ENCODE measurements at places on chromosomes 7 and 10.

GRCh38 chr7:80078159-80078731 lies 56.4 kb upstream of the GNAI1 start:
- peak; percentile 45 for DNase-seq

DNA sequence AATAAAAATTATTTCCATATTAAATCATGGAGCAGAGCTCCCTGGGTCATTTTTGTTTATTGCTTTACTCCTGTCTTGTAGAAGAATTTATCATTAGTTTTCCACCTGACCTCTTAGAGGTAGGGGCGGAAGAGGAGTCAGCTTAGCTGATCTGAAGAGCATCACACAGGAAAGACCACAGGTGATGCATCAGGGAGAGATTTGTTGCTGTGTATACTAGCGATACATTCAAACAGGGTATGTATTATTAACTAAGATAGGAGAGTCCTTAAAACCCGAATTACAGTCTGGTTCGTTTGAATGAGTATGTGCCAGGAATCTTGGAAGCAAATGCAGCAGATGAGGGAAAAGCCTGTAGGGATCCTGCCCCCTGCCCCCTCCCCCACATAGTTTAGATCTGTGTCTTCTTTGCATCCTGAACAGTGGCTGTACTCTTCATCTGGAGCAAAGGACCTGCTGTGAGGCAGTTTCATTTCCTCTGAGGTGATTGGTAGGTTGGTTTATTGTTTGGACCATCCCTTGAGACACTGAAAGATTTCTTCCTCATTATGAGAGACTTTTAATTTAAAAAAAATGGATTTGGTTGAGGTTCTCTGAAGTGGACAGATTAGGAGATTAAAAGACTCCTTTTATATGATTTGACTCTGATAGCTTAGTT lies 177.0 kb downstream of the SND1 start:
- no peak for DNase-seq

- no peak for DNase-seq
These were observed 96.9 kb downstream of the KIAA1217 start for GRCh38 chr10:24305551-24306506.

DNA sequence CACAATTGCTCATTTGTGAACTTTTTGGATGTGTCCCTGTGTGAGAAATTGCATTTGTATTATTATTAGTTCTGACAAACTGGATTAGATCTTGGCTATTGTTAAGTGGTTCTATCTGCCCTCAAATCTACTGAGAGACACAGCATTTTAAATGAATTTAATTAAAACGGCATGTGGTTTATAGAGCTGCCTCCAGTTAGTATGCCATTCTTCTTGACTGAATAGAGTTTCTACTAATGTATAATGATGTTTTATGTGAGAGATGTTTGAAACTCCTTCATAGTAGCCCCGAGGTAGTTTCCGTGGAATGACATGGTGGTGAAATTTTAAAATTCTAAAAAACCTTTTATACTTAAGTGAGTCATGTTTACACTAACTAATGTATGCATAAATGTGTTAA lies 110.9 kb downstream of the DYNC1I1 start:
- DNase-seq, result no peak

- DNase-seq, result no peak
These were observed 210.6 kb upstream of the FZD8 start for GRCh38 chr10:35852721-35853120.

DNA sequence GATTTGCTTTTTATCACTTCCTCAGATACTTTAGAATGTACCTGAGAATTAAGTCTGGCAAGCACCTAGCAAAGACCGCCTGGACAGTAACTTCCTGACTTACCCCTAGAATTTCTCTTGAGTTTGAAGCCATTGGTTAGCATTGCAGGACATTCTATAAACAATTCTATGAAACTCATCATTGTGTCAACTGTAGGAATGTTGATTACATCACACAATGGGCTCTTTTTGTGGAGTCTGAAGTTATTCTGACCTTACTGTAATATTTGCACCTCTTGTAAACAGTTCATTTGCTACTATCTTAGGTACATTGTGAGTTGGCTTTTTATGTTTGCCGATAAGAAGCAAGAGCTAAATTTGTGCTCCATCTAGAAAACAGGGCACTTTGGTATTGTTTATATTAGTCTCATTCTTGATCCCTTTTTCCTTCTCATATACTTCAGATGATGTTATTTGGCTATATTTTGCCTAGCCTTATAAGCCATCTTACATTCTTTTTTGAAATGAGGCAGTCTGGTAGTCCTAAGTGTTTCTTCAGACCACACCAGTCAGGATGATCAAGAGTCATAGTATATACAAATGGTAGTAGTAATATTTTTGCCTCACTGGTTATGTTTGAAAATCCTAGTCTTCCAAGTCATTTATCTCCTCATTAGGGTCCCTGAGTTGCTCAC lies 52.4 kb downstream of the CASD1 start:
- DNase-seq, result peak; percentile 54

GRCh38 chr7:24763303-24763901 lies 6.1 kb upstream of the GSDME start:
- no peak for DNase-seq

GRCh38 chr7:91995391-91996105 lies 54.9 kb downstream of the AKAP9 start:
- DNase-seq, result no peak

DNA sequence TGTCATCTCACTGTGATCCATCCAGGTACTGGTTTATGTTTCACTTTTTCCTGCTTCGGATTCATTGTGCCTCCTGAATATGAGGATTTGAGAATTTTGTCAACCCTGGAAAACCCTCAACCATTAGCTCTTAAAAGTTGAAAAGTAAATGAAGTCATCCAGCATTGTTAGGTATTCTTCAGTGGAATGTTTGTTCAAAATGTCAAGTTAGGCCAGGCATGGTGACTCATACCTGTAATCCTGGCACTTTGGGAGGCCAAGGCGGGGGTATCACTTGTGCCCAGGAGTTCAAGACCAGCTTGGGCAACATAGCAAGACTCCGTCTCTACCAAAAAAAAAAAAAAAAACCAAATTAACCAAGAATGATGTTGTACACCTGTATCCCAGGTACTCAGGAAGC lies 222.1 kb downstream of the NSUN6 start:
- no peak for DNase-seq

DNA sequence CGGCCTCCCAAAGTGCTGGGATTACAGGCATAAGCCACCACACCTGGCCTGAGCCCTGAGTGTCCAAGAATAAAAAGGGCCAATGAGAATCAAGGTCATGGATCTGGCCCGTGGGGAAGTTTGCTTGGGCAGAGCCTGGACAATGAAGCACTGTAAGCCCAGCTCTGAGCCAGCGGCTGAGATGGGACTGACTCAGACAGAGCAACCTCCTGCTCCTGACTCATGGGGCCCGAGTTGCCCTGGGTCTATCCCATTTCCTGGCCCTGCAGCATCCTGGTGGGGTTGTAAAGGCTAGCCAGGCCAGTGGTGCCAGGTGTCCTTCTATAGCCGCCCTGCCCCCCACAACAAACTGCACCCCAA lies 5.2 kb upstream of the MYH16 start:
- DNase-seq, result peak; percentile 77

DNA sequence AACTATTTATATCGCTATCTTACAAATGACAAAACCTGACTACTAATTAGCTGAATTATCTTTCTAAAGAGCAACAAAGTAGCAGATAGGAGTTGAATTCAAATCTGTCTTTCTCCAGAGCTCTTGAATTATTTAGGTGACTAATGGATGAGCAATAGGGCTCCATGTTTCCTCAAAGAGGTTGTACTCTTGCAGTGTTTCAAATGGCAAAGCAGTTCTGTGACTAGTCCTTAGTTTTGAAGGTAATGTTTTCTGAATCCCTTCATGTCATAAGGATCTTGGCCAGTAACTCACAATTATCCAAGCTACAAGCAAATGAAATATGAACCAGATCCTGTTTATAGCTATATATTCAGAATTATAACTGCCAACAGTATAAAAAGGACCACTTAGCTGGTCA lies 999.7 kb downstream of the NRG3 start:
- DNase-seq, result peak; percentile 30

DNA sequence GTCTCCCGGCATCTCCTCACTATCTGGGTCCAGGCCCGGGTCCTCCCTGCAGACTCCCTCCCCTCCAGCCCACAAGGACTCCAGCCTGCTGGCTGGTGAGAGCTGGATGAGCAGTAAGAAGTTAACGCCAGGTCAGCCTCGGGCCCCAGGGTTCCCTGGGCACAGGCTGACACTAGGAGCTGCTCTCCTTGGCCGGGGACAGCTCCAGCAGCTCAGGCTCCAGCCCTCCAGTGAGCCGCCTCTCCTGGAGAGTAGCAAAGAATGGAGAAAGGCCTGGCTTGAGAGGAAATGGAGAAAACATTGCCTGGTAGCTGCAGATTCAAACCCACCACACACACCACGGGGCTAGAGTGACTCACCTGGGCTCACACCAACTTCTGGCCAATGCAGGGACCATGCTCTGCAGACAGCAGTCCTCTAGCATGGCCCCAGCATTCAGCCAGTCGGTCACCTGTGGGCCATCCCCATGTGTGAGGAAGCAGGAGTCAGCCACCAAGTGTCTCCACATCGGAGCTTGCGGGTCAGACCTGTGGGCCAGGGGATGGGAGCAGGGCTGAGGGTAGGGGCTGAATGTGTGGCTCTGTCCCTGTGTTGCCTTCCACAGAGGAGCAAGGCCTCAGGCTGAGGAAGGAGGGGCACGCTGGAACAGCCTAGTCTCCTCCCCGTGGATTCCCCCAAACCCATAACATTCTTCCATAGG lies 6.5 kb downstream of the SAP25 start:
- DNase-seq, result peak; percentile 22

Data from mesenchymal stem cell (in vitro differentiated cells and primary cell).